ENCODE measurements at places on chromosomes 1 and 21. TPM values are rescaled to one million over a fixed set of nuclear protein-coding genes. Genes with fewer than 3 reads are reported as not detected.

DNA sequence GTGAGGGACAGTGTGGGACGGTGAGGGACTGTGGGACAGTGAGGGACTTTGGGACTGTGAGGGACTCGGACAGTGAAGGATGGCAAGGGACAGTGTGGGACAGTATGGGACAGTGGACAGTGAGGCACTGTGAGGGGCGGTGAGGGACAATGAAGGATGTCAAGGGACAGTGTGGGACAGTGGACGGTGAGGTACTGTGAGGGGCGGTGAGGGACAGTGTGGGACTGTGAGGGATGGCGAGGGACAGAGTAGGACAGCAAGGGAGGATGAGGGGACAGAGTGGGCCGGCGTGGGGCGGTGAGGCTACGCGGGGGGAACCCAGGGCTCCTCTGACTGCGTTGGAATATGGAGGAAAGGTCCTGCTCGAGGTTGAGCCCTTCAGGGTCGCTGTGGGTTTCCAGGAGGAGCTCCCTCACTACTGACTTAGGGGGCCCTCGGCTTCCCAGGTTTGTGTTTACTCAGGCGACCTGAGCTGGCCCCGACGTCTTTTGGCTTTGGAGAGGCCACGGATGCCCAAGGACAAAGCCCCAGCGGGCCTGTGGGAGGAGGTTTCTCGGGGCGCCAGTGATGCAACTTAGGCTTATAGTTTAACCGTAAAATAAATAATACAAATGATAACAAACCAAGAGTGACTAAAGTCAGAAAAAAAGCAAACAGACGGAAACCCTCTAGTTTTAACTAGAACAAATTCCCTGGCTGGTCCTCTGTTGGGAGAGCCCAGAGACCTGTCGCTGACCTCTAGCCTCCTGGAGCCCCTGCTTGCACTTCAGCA is 1.1 kb upstream of the ERRFI1 start:
- DNase-seq: no peak

- no peak for DNase-seq
Measured at GRCh38 chr1:43446881-43447835, 6.6 kb downstream of the HYI start.

DNA sequence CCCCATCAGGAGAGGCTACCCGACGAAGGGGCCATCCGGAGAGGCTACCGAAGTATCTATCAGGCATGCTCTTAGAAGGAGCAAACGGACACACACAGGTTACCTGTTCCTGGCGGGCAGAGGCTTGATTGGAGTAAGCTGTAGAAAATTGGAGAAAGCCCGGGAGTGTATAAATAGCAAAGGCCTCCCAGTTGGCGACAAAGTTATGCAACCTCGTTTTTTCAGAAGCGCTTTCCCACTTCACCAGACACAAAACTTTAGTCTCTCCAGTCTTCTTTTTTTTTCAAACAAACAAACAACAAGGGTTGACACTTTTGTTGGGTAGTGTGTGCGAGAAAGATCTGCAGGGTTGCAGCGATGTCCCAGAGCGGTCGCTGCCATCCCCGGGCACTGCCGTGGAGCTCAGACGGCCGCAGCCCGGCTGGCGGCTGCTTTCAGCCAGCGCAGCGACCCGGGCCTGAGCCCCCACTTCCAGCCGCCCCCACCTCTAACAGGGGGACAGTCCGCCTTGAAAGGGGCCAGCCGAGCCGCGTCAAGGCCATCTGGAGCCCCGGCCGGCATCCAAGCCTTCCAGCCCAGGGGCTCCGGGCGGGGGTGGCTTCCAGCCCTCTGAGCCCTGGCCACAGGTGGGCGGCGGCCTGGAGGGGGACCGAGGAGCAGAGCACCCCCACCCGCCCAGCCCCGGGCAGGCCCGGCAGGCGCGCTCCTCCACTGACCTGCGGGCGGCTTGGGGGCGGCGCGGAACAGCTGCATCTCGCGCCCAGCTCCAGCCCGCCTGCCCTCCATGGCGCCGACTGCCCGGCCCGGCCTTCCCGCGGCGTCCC is 616 bp downstream of the MCOLN3 start:
- DNase-seq: no peak

Gene GNG4
- total RNA-seq: not detected

Gene KHDRBS1
- 156 TPM for total RNA-seq

Gene FBXO2
- total RNA-seq: 13.2 TPM

Measured in natural killer cell treated with Interleukin-12 subunit alpha and Interleukin-12 subunit beta and Interleukin-15 and Interleukin-18, amount 100 ng/mL, for 72 hours (primary cell).